ENCODE measurements at places on chromosomes 11 and 22. TPM values are rescaled to one million over a fixed set of nuclear protein-coding genes. Genes with fewer than 3 reads are reported as not detected.

NRIP3 gene
- total RNA-seq = 17.7 TPM

KDM4E gene
- not detected for total RNA-seq

LIMK2 gene
- 29.2 TPM for total RNA-seq

DNA sequence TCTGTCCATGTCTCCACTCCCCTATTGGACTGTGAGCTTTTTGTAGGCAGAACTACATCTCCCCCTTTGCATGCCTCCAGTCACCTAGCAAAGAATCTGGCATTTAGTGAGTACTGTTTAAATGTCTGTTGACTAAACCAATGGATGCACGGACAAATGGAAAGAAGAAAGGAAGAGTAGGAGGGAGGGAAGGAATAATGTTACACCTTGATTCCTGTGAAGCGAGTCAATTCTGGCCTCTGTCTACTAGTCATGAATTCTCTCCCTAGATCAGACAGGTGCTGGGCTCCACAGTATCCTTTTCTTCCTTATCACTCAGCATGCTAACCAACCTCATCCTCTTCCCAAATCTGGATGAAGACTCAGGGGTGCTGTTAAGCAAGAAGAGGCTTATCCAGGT is 33.6 kb downstream of the GALNT18 start:
- H3K27me3 ChIP-seq = no peaks in the 10 kb centered on the region
- no peak overlapping the region for H3K4me3 ChIP-seq
- no peak for DNase-seq

LARGE2 gene
- 6.0 TPM for total RNA-seq

OR4D11 gene
- not detected for total RNA-seq

DNA sequence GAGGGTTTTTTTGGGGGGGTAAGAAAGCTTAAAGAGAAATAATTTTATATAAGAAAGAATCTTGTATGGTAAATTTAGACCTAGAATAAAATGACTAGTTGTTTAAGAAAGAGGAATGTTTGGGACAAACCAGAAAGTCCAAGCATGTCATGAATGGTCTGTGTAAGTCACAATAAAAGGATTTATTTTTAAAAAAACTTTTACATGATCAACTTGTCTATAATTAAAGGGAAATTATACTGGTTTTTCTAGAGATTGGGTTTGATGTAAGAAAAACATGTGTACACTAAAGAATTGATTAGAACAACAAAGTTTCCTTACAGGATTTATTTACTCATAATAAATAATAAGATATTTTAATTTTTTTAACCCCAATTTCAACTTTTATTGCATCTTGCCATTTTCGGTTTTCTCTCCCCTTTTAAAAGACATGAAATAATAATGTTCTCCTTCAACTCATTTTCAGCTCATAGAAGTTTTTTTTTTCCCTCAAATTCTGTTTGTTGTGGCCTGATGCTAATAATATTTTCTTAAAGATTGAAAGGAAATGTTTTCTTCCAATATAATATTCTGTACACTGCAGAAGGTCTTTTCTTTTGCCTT is 35.4 kb upstream of the INCENP start:
- H3K36me3 ChIP-seq = no peaks in the 10 kb centered on the region
- no peaks in the 10 kb centered on the region for H3K27me3 ChIP-seq
- no peaks in the 10 kb centered on the region for H3K4me1 ChIP-seq
- H3K4me3 ChIP-seq = no peak overlapping the region

DNA sequence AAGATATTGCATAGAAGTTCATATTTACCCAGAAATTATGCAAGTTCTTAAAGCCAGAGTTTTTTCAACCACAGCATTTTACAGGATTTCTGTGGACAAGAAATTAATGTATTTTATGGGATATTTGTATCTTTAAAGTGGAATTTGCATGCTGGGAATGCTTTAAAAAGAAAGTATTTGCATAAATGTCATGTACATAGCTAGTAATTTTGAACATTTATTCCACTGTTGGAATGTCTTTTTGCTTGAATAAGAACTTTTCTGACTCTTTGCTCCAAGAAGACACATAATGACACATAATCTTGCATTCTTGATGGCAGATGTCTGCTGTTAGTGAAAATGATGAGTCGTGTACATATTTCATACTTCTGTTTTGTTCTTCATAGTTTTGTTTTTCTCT is 66.6 kb downstream of the ATXN10 start:
- no peaks in the 10 kb centered on the region for H3K27me3 ChIP-seq
- DNase-seq = no peak
- peaks cover 3% of the 10 kb centered on the region for H3K4me1 ChIP-seq
- H3K36me3 ChIP-seq = peaks cover 24% of the 10 kb centered on the region

DNA sequence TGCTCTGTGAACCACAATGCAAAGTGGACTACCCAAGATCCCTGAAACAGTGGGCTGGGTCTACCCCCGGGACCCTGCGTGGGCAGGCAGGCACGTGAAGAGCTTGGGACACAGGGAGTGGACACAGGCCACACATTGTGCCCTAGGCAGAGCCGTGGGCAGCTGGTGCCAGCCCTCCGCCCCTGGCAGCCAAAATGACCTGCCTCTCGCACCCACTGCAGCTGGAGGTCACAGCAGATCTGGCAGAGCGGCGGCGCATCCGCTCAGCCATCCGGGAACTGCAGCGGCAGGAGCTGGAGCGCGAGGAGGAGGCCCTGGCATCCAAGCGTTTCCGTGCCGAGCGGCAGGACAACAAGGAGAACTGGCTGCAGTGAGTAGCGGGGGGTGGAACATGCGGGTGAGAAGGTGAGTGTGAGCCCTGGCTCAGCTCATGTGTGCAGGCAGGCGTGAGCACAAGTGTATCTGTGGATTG is 6.7 kb downstream of the SMTN start:
- H3K27me3 ChIP-seq = no peaks in the 10 kb centered on the region
- peak overlapping the region; percentile 90 for H3K27ac ChIP-seq
- H3K4me1 ChIP-seq = peaks cover 24% of the 10 kb centered on the region
- H3K4me3 ChIP-seq = no peak overlapping the region
- no peaks in the 10 kb centered on the region for H3K36me3 ChIP-seq

DNA sequence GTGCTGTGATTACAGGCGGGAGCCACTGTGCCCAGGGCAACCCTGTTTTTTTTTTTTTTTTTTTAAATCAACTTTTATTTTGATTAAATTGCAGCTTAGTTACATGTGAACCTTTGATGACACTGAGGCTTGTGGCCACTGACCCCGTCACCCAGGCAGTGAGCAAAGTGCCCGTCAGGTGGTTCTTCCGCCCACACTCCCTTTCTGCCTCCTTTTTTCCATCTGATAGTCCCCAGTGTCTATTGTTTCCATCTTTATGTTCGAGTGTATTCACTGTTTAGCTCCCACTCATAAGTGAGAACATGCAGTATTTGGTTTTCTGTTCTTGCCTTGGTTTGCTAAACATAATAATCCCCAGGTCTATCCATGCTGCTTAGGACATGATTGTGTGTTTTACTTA is 110.9 kb upstream of the GRK3 start:
- H3K27me3 ChIP-seq = no peaks in the 10 kb centered on the region
- H3K4me1 ChIP-seq = peaks cover 5% of the 10 kb centered on the region
- DNase-seq = no peak
- H3K36me3 ChIP-seq = peaks cover 14% of the 10 kb centered on the region

DNA sequence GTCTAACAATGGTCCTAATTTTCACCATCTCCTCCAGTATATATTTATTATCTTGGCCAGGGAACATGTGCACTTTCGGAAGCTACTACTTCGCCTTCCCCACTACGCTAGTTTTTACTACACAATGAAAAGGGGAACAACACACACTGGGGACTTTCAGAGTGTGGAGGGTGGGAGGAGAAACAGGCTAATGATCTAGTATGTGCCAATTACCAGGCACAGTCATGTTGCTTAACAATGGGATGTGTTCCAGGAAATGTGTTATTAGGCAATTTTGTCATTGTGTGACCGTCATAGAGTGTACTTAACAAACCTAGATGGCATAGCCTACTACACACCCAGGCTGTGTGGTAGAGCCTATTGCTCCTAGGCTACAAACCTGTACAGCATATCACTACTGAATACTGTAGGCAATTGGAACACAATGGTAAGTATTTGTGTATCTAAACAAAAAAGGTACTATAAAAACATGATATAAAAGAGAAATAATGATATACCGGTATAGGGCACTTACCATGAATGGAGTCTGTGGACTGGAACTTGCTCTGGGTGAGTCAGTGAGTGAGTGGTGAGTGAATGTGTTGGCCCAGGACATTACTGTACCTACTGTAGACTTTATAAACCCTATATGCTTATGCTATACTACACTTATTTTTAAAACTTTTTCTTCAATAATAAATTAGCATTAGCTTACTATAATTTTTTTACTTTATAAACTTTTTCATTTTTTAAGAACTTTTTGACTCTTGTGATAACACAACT is 20.1 kb upstream of the CUL5 start:
- peak; percentile 25 for DNase-seq
- H3K4me3 ChIP-seq = no peak overlapping the region
- no peak overlapping the region for H3K27ac ChIP-seq
- no peaks in the 10 kb centered on the region for H3K36me3 ChIP-seq
- no peaks in the 10 kb centered on the region for H3K4me1 ChIP-seq

All from adrenal gland (tissue), 19 donors.